AML-193 (cell line): ENCODE measurements at places on chromosomes 6 and 20.
A peak's percentile ranks its signal among the peaks of the same experiment; 100 is the strongest.

- no peak for DNase-seq
Observed at GRCh38 chr6:34129753-34130152, 16.1 kb downstream of the GRM4 start.

DNA sequence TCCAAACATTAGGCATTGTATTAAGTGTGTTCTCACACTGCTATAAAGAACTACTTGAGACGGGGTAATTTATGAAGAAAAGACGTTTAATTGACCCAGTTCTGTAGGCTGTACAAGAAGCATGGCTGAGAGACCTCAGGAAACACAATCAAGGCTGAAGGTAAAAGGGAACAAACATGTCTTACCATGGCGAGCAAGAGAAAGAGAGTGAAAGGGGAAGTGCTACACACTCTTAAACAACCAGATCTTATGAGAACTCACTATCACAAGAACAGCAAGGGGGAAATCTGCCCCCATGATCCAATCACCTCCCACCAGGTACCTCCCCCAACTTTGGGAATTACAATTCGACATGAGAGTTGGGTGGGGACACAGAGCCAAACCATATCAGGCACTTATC lies 86.6 kb upstream of the TOP1 start:
- DNase-seq: peak; percentile 37

DNA sequence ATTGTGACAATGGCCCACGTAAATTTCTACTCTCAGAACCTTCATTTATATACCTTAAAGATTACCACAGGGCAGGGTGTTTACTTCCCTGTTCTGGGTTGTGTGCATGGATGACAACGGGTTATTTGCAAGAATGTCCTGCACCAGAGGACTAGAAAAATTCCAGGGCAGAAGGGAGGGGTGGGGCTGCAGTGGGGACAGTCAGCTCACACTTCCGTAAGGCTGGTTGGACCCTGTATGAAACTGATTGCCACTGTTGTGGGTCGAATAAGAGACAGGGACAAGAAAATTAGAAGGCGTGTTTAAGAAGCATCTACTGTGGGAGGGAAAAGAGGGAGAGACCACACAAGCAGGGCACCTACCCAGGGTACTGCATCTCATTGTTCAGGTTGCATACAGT lies 96.5 kb downstream of the SNAP25 start:
- DNase-seq: no peak

GRCh38 chr6:95725344-95725743 lies 148.0 kb downstream of the MANEA start:
- DNase-seq: no peak

GRCh38 chr20:50920997-50921396 lies 10.2 kb downstream of the ADNP start:
- DNase-seq: no peak

DNA sequence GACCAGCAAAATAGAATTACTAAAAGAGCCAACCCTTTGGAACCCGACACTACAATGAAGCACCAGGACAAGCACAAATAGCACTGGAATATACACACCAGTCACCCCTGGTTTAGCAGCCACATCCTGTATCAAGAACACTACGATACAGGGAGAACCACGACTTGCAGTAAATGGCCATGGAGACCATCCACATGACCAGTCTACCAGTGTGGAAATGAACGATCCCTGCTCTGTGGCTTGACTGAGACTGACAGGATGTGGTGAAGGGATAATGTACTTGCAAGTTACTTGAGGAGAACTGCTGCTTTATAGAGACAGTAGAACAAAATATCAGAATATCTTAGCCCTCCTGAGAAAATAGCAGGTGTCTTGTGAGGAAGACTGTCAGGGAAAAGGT lies 169.6 kb downstream of the COL9A1 start:
- DNase-seq: no peak

DNA sequence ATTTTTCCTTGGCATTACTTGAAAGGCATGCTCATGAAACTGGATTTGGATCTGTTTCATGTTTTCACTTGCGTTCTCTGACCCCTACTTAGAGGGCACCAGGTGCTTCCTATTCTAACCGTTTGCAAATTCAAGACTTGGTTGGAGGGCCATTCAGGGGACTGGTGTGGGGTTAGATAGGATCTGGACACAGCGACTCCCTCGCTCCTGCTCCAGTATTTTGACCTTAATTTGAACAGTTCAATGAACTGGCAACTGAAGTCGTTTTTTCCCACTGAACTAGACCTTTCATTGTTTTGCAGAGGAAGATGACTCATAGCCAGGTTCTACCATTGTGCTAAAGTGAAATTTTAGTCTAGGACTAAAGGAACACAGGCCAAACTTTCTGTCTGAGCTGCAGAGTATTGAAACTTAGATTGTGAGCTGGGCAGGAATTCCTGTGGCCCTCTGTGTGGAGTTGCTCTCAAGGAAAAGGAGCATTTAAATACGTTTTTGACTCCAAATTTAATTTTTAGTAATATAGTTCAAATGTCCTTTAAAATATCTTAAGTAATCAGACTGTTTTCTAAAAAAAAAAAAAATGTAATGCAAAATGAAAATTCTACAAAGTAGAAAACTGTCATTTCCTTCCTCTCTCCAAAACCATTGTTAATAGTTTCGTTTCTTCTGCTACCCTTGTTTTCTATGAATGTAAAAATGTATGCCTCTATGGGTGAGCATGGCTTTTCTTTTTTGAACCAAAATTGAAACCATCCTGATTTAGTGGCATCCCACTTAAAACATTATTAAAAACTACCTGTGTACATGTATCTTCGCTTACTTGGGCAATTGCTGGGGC lies 64.8 kb downstream of the UTRN start:
- peak; percentile 39 for DNase-seq

GRCh38 chr6:37048851-37049757 lies 43.6 kb downstream of the FGD2 start:
- no peak for DNase-seq

DNA sequence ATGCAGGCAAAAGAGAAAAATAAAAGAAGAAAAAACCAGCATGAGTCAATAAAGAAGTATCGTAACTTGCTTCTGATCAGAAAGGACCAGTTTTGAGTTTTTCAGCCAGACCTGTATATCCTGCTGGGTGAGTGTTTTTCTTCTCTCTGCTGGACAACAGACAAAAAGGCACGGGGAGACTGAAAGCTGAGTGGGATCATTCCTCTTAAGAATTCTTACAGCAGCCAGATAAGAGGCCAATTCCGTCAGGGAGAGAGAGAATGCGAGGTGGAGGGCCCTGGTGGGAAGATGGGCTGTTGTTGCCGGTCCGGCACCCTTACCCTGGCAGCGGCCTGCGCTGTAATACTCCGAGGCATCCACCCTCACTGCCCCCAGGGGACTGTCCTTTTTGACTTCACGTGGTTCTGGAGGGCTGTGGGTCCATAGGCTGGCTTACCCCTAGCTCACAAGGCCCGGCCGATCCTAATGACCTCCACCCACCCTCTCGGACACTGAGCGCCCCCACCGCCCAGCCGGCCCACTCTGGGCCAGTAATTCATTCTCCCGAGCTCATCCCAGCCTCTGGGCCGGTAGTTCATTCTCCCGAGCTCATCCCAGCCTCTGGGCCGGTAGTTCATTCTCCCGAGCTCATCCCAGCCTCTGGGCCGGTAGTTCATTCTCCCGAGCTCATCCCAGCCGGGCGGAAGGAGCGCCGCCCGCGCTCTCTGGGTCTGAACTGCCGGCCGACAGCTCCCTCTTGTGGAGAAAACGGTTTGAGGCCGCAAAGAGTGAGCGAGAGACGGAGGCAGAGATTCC lies 118.3 kb upstream of the SIRPA start:
- peak; percentile 60 for DNase-seq

DNA sequence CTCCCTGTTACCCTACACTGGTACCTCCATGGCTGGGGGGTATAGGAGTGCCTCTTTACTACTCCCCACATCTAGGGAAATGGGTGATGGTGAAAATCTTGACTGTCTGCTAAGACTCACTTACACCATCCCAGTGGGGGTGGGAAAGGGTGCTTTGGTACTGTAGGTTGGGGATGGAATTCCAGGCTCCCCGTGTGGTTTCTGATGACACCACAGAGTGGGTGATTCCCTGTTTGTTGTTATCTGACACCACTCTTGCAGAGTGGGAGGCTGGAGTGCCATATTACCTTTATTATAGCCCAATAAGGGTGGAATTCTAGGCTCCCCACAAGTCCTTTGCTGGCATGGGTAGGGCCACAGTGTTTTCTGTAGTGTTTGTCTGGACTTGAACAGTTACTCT lies 264.6 kb upstream of the MAN1A1 start:
- DNase-seq: no peak

GRCh38 chr6:15798533-15799255 lies 135.9 kb upstream of the DTNBP1 start:
- DNase-seq: no peak

DNA sequence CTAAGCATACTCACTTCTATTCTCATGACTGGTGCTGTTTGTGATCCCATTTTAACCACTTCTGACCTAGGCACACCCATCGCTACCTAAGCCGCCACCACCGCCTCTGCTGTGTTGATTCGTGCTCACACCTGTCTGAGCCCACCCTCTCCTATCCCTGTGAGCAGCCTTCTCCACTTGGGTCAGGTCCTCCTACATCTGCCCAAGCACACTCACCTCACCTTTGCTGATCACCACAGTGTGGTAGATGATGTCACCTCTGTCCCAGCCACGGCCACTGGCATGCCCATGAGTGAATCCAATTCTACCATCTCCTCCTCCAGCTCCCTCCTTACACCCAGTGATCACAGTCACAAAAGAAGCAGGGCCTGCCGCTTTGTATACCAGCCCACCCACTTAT lies 20.8 kb downstream of the MUC22 start:
- no peak for DNase-seq

GRCh38 chr20:32365564-32365963 lies 7.4 kb downstream of the ASXL1 start:
- DNase-seq: no peak

GRCh38 chr20:48984575-48985219 lies 61.4 kb upstream of the CSE1L start:
- no peak for DNase-seq

- DNase-seq: no peak
Observed at GRCh38 chr6:29301316-29301715, at the start of gene OR14J1. Gene OR14J1 (plus strand): TSS chr6:29301701. CDS start chr6:29306690, 4,989 bp downstream.

DNA sequence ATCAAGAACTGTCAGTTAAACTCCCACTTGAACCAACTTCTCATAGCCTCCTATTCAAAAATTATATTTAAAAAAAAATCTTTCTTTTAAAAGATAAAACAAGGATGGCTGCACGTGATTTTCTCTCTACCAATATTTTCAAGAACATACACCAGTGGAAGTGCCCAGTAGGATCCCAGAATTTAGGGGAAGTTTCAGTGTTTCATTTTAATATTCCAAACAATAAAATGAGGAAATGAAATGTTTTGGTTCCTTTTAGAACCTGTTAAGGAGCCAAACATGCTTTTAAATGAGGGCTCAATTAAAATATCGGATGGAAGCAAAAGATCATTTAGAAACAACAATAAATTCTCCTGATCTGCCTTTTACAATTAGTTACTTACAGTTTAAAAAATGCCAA lies 26.4 kb upstream of the PRELID3B start:
- DNase-seq: no peak

DNA sequence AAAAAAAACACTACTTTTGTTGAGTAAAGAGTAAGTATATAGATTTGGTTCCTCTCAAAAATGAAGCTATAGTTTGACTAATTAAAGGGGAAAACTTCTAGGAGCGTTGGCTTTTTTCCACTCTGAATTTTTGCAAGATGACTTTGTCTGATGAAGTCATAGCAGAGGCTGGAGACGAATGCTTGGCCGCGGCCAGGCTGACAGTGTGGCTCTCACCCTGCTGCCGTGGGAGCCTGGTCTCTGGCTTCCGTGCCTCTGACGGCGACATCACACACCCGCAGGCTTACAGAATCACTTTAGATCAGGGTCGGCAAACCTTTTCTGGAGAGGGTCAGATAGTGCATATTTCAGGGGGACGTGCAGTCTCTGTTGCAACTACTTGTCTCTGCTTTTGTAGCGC lies 145.0 kb downstream of the PHACTR3 start:
- no peak for DNase-seq
